ENCODE measurements at places on chromosomes 5 and 9.

DNA sequence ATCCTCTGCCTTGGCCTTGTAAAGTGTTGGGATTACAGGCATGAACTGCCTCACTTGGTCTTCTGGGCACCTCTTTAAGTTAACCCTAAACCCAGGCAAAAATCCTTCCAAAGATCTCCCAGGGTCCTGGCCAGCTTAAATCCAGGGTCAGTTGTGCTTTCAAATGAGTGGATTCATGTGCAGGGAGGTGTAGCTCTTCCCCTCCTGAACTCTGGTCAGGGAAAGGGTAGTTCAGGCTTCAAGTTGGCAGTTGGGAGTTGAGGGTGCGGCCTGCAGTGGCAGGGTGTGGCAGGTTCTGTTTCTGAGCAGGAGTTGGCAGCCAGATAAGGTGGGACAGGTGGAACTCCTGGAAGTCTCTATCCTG lies 3.6 kb downstream of the HNRNPAB start:
- DNase-seq: no peak

DNA sequence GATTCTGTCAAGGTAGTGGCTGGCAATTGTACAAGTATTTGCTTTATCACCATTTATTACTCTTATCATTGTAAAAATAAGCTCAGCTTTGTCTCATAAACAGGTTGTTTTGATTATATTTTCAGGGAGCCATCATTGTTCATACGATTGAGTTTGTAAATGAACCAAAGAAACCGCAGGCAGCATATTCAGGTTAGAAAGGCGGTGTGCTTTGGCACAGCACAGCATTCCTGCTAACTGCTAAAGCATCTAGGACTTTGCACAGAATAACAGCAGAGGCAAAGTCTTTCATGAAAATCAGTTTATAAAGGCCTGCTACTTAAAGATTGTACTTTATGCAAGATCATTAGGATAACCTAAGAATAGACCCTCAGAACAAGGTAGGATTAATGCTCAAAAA lies 281.5 kb upstream of the SLC24A2 start:
- no peak for DNase-seq

DNA sequence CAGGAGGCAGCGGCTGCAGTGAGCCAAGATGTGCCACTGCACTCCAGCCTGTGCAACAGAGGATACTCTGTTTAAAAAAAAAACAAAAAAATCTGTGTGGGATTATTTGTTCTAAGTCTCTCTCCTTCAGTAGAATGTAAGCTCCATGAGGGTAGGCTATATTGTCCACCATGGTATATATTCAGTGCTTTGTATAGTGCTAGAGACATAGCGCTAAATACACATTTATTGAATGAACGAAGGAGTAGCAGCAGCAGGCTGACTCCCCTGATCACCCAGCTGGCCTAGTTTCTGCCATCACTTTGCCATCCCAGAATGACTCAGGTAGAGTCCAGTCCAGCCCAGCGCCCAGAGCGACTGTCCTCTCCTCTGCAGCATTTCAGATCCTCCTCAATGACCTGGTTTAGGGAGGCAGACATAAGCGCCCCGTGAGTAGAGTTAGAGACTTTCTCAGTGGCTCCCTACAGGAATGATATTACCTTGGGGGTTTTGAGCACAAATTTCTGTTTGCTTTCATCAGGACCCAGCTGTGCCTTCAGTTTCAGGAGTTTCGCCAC lies 716 bp downstream of the HARS1 start:
- no peak for DNase-seq

- DNase-seq: no peak
Measured at GRCh38 chr9:34343605-34344004, 14.2 kb downstream of the NUDT2 start.

DNA sequence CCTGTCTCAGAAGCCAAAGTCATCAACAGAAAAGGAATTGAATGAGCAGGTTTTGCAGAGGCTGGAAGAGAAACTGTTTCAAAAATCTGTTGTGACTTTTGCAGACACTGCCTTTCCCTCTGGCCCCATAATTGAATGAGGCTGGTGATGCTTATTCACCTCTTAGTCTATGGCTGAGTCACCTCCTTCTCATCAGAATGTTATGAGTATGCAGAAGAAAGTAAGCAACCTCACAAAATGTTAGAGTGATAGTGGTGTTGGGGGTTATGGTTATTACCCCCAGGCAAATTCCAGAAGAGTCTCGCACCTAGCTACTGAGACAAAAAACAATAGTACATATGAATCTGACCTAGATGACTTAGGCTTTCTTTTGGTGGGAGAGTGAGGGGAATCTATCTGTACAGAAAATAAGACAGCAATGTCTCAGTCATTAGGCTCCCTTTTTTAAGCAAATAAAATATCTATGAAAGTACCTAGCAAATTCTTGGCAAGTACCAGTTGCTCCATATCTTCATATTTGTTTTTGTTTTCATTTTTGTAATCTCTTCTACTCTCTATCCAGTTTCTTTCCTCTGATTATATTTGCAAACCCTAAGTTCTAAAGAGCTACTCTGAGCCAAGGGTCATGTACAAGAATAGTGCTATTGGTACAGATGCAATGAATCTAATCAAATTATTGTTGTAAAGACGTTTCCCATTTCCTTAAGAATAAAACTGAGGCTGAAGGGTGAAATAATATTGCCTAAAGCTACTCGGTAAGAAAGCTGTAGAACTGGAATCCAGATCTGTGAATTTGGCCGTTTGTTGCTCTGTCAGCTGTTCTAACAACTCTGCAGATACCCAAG lies 498.1 kb upstream of the TNC start:
- DNase-seq: no peak

- no peak for DNase-seq
Measured at GRCh38 chr9:138074516-138074915, 196.9 kb downstream of the CACNA1B start.
